ENCODE measurements at places on chromosomes 13 and 19.

DNA sequence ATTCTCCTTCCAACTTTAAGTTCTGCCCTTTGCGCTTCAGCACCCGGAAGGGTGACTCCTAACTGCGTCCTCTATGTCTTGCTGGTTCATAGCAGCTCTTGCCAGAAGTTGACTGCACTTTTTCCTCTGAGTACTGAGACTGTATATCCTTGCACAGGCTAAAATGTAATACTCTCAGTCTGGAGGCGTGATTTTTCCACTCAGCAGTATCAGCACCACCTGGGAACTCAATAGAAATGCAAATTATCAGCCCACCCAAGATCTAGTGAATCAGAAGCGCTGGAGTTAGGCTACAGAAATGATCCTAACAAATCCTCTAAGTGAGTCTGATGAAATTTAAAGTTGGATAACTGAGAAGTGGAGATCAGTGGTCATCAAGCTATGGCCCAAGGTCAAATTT lies 1611.9 kb upstream of the SLC10A2 start:
- DNase-seq, result no peak

- no peak for DNase-seq
Measured at GRCh38 chr13:78657699-78658629, 991 bp downstream of the OBI1 start.

- no peak for DNase-seq
Measured at GRCh38 chr19:45785097-45785496, 2.8 kb upstream of the DMPK start.

DNA sequence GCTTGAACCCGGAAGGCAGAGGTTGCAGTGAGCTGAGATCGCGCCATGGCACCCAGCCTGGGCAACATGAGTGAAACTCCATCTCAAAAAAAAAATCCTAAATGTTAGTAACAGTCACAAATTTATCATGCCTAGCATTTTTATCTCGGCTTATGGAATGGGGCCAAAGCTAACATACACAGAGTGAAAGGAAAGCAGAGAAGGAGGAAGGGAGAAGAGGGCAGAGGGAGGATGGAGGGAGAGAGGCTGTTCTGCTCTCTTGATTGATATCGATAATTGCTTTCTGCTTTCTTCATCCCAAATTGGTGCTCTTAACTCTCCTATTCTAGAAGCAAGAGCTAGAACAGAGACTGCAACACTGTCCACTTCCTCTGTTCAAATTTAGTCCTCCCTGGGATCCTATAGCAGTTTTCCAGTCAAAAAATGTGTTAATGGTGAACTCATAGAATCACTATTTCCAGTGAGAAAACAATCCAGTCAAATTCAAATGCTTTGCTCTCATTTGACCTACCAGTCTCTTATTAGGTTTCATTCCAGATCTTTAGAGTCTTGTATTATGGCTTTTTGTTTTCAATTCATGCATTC lies 15.8 kb upstream of the TUBGCP3 start:
- DNase-seq, result no peak

DNA sequence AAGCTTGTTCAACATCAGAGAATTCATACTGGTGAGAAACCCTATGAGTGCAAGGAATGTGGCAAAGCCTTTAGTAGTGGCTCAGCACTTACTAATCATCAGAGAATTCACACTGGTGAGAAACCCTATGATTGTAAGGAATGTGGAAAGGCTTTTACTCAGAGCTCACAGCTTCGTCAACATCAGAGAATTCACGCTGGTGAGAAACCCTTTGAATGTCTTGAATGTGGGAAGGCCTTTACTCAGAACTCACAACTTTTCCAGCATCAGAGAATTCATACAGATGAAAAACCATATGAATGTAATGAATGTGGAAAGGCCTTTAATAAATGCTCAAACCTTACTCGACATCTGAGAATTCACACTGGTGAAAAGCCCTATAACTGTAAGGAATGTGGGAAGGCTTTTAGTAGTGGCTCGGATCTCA lies 25.2 kb downstream of the ZNF383 start:
- no peak for DNase-seq

DNA sequence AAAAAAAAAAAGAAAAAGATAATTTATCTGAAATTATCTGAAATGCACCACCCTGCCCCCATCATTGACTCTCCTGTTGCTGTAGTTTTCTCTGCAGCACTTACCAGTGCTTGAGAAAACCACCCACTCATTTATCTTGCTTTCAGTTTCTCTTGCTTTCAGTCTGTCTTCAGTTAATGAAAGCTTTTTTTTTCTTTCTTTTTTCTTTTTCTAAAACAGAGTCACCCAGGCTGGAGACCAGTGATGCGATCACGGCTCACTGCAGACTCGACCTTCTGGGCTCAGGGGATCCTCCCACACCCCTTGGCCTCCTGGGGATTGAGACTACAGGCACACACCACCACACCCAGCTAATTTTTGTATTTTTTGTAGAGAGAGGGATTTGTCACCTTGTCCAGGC lies 4.3 kb upstream of the ACP5 start:
- no peak for DNase-seq

GRCh38 chr19:40691421-40692211 lies 1.2 kb upstream of the NUMBL start:
- no peak for DNase-seq

GRCh38 chr13:113617961-113618360 lies 33.4 kb downstream of the TFDP1 start:
- no peak for DNase-seq

DNA sequence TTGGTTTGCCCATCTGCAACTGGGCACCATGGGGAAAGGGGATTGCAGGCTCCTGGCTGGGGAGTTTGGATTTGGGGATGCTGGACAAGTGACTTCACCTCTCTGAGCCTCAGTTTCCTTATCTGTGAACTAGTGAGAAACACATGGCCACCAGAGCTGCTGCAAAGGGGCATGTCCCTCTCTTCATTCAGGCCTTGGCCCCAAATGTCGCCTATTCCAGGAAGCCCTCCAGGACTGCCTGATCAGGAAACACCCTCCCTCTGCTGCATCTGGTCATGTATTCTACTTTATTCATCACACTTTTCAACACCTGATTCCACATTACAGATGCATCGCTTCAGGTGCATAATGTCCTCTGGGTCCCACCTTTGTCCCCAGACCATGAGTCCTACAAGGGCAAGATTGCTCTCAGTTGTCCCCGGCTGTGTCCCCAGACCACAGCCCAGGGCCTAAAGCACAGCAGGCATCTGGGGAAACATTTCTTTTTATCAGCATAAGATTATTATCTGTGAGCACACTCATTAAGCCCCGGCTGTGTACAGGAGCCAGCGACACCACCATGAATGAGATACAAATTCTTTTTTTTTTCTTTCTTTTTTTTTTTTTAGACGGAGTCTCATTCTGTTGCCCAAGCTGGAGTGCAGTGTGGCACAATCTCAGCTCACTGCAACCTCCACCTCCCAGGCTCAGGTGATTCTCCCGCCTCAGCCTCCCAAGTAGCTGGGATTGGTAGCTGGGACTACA lies 37.5 kb downstream of the ARRDC2 start:
- DNase-seq, result no peak

Measured in HFF-Myc (cell line).